CD8-positive, alpha-beta memory T cell (primary cell): ENCODE measurements at places on chromosomes 16 and 17. TPM values are rescaled to one million over a fixed set of nuclear protein-coding genes. Genes with fewer than 3 reads are reported as not detected.

GRCh38 chr16:4880006-4880580 lies 32.8 kb downstream of the UBN1 start:
- H3K4me3 ChIP-seq, result no peak overlapping the region
- H3K36me3 ChIP-seq, result peaks cover 61% of the 10 kb centered on the region
- DNase-seq, result no peak
- H3K27ac ChIP-seq, result no peak overlapping the region
- no peaks in the 10 kb centered on the region for H3K27me3 ChIP-seq

- no peak overlapping the region for H3K4me3 ChIP-seq
- no peak for DNase-seq
- H3K4me1 ChIP-seq, result peaks cover 70% of the 10 kb centered on the region
- no peaks in the 10 kb centered on the region for H3K36me3 ChIP-seq
- H3K27ac ChIP-seq, result no peak overlapping the region
These were observed 4.9 kb downstream of the TNRC6A start for GRCh38 chr16:24734382-24734781.

MOSMO gene
- total RNA-seq, result 9.2 TPM

GRCh38 chr17:38752308-38753070 lies at the start of gene PSMB3:
TSS of gene PSMB3 (plus strand) at chr17:38752741. CDS start at chr17:38752827, 86 bp downstream.
- H3K36me3 ChIP-seq, result peaks cover 17% of the 10 kb centered on the region
- H3K27ac ChIP-seq, result peak within 1 kb of the TSS; percentile 91
- peak within 1 kb of the TSS; percentile 98 for H3K4me3 ChIP-seq
- DNase-seq, result peak; percentile 97
- H3K27me3 ChIP-seq, result peaks cover 29% of the 10 kb centered on the region
- H3K4me1 ChIP-seq, result peaks cover 55% of the 10 kb centered on the region

ALDH3A1 gene
- total RNA-seq, result not detected

- H3K27ac ChIP-seq, result no peak overlapping the region
- H3K4me1 ChIP-seq, result no peaks in the 10 kb centered on the region
- no peak for DNase-seq
- no peaks in the 10 kb centered on the region for H3K27me3 ChIP-seq
- H3K4me3 ChIP-seq, result no peak overlapping the region
These were observed 7.7 kb downstream of the ST6GALNAC1 start for GRCh38 chr17:76635659-76636360.
